Activated T-cell treated with anti-CD3 and anti-CD28 coated beads, Interleukin-2, amount 50 U/mL, for 72 hours (primary cell): ENCODE measurements at places on chromosomes 2 and 18. TPM values are rescaled to one million over a fixed set of nuclear protein-coding genes. Genes with fewer than 3 reads are reported as not detected.

- no peak for DNase-seq
These were observed 22.9 kb downstream of the TYMS start for GRCh38 chr18:680392-680791.

- DNase-seq: no peak
These were observed 17.5 kb downstream of the CAPN13 start for GRCh38 chr2:30789670-30790210.

- no peak for DNase-seq
These were observed 36.2 kb downstream of the RPL37A start for GRCh38 chr2:216534809-216535208.

- DNase-seq: peak; percentile 12
These were observed 96.0 kb upstream of the OTOS start for GRCh38 chr2:240236217-240237111.

- DNase-seq: no peak
These were observed 62.2 kb upstream of the RTN4 start for GRCh38 chr2:55112229-55113031.

DNA sequence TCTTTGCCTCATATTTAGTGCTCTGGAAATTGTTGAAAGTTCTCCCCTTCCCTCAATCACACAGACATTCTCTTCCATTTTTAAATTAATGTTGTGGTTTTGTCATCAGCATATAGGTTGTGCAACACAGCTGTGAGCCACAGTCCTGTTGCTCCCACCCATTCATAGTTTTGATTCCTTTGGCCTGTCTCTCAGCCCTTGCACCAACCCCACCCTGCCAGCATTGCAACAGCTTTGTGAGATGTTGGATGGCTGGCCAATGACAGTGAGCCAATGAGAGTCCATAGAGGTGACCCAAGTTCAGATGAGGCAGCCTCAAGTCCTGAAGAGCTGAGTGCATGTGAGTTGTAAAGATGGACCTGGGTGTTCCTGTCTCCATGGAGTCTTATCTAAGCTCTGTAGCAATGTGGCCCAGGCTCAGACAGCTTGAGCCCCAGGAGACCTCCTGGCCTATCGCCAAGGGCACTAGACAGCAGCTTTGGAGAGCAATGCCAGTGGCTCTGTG lies 775.5 kb downstream of the RNF144A start:
- no peak for DNase-seq

- DNase-seq: no peak
These were observed 12.6 kb downstream of the C18orf63 start for GRCh38 chr18:74328206-74328605.

DNA sequence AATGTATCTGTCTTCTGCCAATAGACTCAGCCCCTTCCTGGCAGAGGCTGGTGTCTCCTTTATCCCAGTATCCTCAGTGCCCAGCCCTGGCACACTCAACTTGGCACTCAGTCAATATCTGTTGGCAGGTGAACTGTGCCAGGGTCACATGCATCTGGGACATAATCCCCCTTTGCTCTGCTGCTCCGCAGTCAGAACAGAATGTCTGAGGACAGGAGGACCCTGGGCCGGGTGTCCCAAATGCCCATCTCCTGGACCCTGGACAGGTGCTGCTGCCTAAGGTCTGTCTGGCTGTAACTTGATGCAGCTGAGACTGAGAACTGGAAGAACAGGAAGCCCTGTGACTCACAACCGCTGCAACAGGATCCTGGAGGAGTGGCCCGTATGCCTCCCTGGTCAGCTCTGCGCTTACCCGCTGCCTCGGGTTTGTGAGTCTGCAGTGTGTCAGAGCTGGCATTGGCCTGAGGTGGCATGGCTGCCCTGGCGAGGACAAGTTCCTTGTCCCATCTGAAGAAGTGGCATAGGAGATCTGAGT lies 11.4 kb downstream of the HK2 start:
- DNase-seq: peak; percentile 34

- no peak for DNase-seq
These were observed 451.8 kb downstream of the TGIF1 start for GRCh38 chr18:3901811-3902210.

DNA sequence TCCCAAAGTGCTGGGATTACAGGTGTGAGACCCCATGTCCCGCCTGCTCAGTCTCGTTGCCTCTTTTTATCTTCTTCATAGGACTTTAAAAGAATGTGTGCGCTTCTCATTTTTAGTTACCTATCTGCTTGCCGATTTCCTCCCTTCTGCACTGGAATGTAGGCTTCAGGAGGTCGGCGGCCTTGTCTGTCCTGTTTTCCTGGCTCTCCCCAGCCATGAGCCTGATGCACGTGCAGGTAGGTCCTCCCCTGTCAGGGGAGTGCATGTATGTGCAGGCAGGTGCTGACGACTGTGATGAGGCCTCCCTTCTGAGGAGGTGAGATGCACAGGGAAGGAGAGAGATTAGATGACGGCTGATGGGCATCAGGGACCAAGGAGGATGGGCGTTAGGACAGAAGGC lies 13.6 kb upstream of the ATP6V1C2 start:
- no peak for DNase-seq

Gene SYT4
- total RNA-seq: not detected

- no peak for DNase-seq
These were observed 27.9 kb downstream of the RIF1 start for GRCh38 chr2:151437630-151438029.

Gene CCBE1
- 1.2 TPM for total RNA-seq

DNA sequence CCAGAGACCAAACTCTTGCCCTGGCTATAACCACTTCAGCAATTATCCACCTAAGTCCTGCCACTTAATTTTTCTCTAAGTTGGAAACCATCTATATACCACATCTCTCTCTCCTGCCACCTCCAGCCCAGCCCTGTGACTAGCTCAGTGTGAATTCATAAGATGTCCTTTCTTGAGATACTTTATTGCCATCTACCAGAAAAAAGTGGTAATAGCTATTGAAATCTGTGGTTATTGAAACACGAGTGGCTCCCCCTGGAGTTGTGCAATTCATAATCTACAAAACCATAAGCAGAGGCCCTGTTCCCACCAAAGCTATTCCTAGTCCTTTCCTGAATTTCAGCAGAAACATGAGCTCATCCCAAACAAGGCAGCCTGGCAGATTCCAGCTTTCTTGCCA lies 324.0 kb downstream of the TXNL1 start:
- no peak for DNase-seq

DNA sequence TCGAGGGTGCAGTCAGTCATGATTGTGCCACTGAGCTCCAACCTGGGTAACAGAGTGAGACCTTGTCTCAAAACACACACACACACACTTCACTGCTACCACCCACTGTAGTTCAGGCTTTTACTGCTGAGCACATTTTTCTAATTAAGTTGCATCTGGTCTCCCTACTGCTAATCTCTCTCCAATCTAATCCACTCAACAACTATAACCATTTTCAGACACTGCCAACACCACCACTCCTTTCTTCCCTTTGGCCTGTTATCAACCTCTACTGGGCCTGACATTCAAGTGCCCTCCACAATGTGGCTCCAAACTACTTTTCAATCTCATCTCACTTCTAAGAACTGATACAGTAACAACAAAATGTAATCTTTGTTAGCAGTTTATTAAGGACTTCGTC lies 44.8 kb downstream of the RMP24 start:
- DNase-seq: no peak

DNA sequence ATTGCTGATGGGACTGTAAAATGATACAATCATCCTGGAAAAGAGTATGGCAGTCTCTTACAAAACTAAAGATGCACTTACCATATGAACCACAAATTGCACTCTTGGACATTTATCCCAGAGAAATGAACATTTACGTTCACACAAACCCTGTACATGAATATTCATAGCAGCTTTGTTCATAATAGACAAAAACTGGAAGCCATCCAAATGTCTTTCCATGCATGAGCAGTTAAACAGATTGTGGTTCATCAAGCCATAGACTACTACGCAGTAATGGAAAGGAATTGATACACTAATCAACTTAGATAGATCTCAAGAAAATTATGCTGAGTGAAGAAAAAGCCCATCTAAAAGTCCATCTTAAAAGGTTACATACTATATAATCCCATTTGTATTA lies 156.1 kb upstream of the SLC39A10 start:
- DNase-seq: no peak

- no peak for DNase-seq
These were observed 2.6 kb downstream of the UGT1A10 start for GRCh38 chr2:233638836-233639235.

- DNase-seq: no peak
These were observed 239.1 kb downstream of the SEPTIN10 start for GRCh38 chr2:109374548-109375130.

- DNase-seq: no peak
These were observed 27.6 kb downstream of the RNU4ATAC start for GRCh38 chr2:121558329-121558728.

Gene RND3
- not detected for total RNA-seq

DNA sequence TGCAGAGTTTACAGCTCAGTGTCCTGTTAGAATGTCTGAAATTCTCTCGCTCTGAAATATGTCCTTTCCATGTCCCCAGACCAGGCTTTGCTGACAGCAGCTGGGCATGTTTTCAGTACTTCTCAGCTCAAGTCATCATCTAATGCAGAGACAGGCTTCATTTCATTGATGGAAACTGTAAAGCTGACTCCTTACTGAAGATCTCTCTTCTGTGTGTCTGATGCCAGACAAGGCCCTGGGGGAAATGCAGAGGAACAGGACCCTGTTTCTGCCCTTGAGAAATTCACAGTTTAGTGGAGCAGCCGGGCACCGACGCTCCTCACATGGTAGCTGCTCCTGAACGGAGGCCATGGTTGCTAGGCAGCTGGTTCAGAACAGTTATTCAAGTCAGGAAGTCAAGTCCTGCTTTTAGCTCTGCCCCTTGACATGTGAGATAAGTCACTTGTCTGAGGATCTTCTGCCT lies 24.6 kb upstream of the FZD7 start:
- DNase-seq: no peak

GRCh38 chr2:240585101-240585500 lies 1.4 kb upstream of the CAPN10 start:
- DNase-seq: no peak

DNA sequence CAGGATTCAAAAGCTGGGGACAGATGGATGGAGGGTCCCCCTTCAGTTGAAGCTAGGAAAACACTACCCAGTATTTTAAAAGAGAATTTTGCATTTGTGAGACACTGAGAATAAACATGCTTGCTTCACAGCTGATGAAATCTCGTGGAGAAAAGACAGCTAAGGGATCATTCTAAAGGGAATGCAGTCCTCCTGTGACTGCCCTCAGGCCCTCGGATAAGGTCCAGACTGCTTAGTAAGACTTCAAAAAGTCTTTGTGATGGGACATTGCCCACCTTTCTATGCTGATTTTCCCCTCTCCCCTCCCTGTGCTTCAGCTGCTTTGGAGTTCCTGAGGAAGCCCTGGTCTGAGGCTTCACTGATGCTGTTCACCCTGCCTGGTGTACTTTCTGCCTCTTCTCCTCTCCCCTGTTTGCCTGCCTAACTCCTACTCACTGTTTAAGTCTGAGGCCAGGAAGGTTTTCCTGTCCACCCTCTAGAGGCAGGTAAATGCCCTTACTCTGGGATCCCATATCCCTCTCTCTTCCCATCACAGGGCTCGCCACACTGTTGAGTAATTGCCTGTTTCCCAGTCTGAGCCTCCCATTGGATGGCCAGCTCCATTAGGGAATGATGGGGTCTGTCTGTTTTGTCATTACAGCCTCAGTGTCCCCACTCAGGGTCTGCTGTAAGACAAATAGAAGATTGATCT lies 26.6 kb downstream of the POLE4 start:
- no peak for DNase-seq

DNA sequence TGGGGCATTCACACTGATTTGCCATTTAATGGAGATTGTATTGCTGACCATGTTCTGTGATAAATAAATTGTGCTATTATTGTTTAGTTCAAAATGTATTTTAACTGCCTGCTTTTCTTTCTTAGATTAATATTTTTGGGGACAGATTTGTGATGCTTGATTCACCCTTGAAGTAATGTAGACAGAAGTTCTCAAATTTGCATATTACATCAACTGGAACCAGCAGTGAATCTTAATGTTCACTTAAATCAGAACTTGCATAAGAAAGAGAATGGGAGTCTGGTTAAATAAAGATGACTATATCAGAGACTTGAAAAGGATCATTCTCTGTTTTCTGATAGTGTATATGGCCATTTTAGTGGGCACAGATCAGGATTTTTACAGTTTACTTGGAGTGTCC lies 1.8 kb downstream of the DNAJC10 start:
- no peak for DNase-seq

Gene CD8B2
- total RNA-seq: 1.1 TPM

DNA sequence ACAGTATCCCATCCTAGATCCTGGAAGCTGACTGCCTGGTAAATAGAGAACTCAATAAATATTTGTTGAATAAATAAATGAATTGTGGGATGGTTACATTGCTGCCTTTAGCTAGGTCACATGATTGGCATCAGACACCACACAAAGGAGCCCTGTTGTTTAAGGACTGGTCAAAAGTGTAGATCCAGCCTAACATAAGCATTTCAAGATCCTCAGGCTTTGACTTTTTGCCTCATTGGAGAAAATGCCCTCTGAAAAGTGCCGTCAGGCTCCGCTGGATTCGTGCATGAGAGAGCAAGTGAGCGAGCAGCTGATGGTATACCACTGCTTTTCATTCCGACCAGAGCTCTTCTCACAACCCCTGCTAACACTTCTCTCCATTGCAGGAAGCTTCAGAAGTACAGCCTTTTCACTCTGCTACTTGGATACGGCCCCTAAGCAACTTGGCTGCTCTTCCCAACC lies 1.3 kb upstream of the ZNF24 start:
- DNase-seq: no peak

GRCh38 chr2:11987151-11987550 lies 240.7 kb downstream of the LPIN1 start:
- no peak for DNase-seq

DNA sequence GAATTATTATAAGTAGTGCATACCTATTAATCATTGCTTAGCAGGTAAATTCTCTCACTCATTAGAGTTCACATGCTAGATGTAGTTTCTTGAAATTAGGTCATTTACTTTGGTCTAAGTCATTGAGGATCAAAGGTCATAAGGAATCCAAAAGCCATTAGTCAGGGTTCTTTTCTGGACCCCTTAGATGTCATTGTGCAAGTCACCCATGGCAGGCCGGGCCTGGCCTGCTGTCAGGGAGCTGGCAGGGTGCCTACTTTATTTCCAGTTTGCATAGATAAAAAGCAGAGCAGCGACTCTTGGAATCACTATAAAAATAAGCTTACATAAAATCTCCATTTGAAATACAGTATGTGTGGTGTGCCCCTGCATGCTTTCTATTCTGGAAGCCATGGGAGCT lies 91.3 kb downstream of the MEIS1 start:
- DNase-seq: no peak

Gene IGFBP5
- total RNA-seq: not detected

- DNase-seq: no peak
These were observed 55.5 kb downstream of the RPIA start for GRCh38 chr2:88746929-88747490.
